ENCODE measurements at places on chromosomes 13 and 19. TPM values are rescaled to one million over a fixed set of nuclear protein-coding genes. Genes with fewer than 3 reads are reported as not detected.

The ZNF723 gene
- not detected for total RNA-seq

The C13orf42 gene
- not detected for total RNA-seq

The CCDC61 gene
- 4.7 TPM for total RNA-seq

The LRG1 gene
- 4.2 TPM for total RNA-seq

The LSR gene
- 174 TPM for total RNA-seq

The PGLYRP2 gene
- not detected for total RNA-seq

The ZNF296 gene
- total RNA-seq = 4.1 TPM

Measured in stomach (tissue), 19 donors.